Ammon's horn (tissue), 1 donor: ENCODE measurements at places on chromosomes 2 and 18.

DNA sequence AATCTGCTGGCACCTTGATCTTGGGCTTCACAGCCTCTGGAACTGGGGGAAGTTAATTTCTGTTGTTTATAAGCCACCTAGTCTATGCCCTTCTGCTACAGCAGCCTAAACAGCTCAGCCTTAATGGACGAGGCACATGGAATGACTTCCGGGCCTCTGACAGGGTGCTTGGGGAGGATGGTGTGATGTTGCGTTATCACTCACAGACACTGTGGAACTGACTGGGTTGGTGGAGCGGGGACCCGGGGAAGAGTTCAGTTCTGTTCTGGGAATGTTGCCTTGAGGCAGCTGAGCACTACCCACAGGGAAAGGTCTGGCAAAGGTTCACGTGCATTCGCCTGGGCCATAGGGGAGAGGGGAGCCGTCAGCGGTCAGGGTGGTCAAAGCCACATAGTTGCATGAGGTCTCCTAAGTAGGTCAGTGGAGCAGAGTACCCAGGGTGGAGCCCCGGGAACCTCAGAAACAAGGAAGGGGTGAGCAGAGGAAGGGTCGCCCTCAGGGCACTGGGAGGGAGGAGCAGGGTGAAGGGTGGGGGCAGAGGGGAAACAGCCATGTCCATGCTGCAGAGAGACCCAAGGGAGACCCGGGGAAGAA lies 36.2 kb downstream of the LRRFIP1 start:
- DNase-seq = no peak

DNA sequence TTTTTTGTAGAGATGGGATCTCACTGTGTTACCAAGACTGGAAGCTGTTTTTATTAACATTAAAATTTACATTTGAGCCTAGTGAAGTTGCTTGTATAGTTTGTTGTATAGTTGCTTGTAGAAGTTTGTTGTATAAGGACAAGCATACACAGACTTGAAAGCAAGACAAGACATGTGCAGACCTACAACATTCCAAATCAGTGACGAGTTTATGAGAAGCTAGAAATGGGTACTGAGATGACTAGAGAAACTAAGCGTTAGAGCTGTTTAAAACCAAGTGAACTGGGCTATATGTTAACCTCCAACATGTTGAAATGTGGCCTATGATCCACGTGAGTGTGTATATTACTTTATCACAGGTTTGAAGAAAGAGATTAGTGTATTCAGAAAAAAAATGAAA lies 39.1 kb downstream of the ABCB11 start:
- no peak for DNase-seq

- no peak for DNase-seq
Measured at GRCh38 chr2:17573085-17573803, 32.7 kb downstream of the VSNL1 start.

DNA sequence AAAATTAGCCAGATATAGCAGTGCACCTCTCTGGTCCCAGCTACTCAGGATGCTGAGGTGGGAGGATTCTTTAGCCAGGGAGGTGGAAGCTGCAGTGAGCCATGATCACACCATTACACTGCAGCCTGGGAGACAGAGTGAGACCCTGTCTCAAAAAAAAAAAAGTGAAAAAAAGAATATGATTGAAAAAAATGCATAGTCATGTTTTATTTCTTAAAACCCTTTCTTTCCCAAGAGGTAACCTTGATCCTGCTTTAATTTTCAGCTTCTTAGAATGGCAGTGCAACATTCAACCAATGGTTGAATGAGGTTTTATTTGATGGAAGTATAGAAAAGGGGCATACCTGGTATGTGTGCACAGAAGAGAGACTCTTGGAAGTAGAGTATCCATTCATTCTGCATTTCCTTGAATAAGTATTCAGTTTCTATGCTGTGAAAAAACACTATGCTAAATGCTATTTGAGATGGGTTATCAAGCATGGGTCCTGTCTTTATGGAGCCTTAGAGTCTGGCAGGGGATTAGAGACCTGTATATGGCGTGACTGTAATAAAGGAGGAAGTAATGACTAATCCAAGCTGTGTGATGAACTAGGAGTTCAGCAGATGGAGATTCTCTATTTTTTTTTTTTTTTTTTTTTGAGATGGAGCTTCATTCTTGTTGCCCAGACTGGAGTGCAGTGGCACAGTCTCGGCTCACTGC lies 146.3 kb downstream of the WDSUB1 start:
- DNase-seq = no peak

- no peak for DNase-seq
Measured at GRCh38 chr2:147924647-147925046, 79.8 kb downstream of the ACVR2A start.

- DNase-seq = no peak
Measured at GRCh38 chr18:59994357-59994756, 94.6 kb downstream of the PMAIP1 start.

GRCh38 chr2:189253836-189254235 lies 74.3 kb upstream of the COL5A2 start:
- no peak for DNase-seq
